ENCODE measurements at places on chromosomes 3 and 15.

- DNase-seq: no peak
These were observed 431.8 kb downstream of the TBL1XR1 start for GRCh38 chr3:176765382-176765900.

DNA sequence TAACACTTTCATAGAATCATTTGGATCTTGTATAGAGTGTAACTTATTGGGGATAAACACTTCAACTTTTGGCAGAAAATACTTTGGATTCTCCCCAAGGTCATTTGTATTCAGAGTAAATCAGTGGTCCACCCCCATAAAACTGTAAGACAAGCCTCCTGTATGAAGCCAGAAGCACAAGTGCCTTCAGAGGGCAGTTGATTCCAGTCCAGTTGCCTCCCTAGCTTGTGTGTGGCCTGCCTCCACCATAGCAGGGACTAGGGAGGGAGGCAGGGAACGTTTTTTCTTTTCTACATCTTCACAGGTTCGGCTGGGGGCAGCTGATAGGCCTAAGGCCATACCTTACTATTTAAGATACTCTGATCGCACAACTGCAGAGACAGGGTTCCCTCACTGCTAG, 11.6 kb downstream of the GORASP1 start:
- DNase-seq: no peak

DNA sequence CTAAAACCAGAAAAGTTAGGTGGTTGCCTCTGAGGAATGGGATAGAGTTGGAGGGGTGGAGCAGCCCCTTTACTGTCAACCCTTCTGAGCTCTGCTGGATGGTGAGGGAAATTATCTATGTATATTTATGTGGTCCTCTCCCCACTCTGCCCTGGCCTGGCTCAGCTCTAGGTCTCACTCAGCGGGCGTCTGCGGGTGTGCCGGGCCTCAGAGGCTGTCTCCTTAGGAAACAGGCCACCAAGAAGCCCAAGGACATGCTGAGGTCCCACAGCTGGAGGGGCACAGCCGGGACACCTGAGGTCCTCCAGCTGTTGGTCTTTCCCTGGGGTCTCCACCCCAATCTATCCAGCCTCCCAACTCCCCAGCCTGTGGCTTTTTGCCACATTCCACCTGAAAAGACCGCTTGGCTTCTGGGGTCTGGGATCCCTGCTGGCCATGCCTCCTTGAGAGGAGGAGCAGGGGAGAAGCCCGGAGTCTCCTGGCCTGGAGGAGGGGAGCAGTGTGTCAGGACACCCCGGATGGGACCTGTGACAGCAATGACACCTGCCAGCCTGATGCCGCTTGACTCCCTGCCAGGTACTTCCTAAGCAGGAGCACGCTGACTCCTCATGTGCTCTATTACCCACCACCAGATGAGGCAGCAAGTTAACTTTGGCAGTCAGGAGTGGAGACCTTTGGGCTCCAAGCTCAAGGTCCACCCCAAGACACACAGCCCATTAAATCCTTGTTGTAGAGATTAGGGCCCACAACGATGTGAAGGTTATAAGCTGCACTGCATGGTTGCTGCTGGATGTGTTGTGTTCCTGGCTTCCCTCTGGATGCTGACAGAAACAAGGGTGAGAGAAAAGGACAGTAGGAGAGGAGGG, at the start of gene SLC28A1:
Gene SLC28A1, plus strand, starts transcription at position 747 of the 866 bp plus-strand sequence. CDS start 3,099 bp downstream, outside the sequence.
- DNase-seq: no peak

- no peak for DNase-seq
These were observed 55.8 kb downstream of the GUCA1C start for GRCh38 chr3:108897883-108898282.

DNA sequence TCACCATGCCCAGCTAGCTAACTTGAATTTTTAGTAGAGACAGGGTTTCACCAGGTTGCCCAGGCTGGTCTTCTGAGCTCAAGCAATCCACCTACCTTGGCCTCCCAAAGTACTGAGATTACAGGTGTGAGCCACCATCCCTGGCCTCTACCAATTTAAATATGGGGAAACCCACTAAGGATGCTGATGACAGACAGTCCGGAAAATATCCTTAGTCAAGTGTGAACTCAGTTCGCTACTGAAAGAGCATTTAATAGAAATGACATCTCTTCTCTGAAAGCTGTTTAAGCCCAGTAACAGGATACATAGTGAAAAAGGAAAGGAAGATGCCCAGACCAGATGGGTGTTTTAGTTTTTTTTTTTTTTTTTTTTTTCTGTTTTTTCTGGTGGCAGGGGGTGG, 7.7 kb upstream of the GRAMD2A start:
- no peak for DNase-seq

GRCh38 chr15:42137461-42138261, 18.8 kb downstream of the PLA2G4F start:
- DNase-seq: no peak

DNA sequence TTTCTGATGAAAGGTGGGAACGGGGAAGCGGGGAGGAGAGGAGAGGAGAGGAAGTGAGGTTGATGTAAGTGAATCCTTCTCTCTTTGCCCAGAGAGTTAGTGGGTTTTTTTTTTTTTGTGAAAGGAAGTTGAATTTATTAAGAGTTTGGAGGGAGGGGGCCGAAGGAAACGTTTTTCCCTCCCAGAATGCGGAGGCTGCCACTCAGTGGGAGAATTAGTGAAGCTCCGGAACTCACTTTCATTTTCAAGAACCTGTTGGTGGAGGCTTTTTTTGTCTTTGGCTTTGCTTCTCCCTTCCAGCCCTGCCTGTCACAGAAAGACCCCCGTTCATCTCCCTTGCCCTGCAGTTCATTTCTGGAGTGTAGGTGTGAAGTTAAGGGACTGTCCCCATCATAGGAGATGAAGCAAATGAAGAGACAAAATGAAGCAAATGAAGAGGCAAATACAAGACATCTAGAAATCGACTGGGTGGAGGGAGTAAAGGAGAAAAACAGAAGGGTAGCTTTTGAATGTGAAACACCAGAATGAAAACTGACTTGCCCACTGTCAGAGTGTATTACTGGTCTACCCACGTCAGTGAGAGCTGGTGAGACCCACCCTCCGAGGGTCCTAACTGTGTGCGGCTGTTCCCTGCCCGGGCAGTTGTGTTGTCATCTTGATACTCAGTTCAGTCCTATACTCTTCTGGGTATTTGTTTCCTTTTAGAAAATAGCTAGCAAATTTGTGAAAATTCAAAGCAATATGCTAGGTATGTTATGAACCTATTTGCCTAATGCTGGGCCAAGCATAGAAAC, 91.5 kb downstream of the ITPR1 start:
- DNase-seq: no peak

DNA sequence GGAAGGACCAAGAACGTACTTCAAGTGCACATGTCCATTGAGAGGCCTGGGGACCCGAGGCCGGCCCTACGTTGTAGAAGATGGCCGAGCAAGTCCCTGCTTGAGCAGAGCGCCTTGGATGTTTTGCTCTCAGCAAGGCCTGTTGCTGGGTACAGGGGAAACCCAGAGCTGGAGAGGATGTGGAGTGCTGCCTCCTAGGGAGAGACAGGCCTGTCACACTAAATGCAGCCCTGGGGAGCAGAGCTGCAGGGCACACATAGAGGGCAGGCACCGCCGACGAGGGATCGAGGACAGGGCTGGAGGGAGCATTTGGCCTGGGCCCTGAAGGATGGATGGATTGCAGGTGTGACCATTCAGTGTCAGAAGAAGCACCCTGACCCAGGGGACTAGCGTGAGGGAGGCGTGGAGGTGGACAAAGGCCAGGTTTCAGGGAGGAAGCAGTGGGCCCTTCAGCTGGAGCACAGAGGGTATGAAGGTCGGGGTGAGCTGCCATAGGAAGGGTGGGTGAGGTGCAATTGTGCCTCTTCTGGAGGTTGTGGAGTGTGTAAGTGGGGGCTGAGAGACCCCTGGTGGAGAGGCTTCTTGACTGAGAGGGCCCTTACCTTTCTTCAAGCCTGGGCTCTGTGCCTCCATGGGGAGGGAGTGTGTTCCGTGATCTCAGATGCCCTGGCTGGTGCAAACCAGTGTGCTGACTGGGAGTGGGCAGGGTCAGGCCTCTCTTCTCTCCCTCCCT, 142.4 kb downstream of the CHDH start:
- no peak for DNase-seq

DNA sequence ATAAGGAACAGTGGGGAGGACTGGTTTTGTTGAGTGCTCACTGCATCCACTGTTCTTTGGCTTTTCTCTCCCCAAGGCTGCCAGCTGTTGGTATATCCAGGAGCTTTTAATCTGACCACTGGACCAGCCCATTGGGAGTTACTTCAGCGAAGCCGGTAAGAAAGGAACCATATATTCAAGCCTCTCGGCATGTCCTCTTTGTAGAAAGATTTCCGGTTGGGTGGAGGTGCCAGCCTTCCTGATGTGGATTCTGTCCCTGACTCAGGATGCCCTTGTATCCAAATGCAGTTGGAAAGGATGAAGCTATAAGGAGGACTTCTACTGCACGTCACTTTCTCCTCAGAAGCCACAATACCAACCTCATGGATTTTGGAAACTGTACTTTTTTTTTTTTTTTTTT, 14.2 kb downstream of the NIT2 start:
- DNase-seq: no peak

GRCh38 chr15:56207711-56208110, 36.0 kb downstream of the RFX7 start:
- DNase-seq: no peak

DNA sequence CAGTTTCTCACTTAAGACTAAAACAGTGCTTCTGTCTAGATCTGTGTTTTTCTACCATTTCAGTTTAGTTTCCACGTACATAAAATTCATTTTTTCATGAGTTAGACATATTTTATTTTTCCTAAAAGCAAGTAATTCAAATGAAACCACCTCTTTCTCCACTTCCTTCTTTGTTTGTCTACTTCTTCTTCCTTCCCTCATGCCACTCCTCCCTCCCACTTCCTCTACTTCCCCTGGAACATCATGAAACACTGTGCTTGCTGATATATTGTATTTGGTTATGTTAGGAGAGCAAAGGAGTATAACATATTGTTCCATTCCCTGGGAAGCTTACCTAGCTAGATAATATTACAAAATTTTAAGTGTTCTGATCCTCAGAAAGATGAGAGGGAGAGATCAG, 36.7 kb upstream of the GOLGA8B start:
- no peak for DNase-seq

DNA sequence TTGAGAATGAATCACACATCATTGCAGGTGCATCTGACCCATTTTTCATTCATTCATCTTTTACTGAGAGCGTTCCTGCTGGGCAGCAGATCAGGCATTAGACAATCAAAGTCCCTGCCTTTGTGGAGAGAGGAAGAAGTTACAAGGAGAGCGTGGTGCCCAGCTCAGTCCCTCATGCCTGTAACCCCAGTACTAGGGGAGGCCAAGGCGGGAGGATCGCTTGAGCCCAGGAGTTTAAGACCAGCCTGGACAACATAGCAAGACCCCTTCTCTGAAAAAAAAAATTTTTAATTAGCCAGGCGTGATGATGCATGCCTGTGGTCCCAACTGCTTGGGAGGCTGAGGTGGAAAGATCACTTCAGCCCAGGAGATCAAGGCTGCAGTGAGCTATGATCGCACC, 35.0 kb upstream of the MEX3B start:
- DNase-seq: no peak

DNA sequence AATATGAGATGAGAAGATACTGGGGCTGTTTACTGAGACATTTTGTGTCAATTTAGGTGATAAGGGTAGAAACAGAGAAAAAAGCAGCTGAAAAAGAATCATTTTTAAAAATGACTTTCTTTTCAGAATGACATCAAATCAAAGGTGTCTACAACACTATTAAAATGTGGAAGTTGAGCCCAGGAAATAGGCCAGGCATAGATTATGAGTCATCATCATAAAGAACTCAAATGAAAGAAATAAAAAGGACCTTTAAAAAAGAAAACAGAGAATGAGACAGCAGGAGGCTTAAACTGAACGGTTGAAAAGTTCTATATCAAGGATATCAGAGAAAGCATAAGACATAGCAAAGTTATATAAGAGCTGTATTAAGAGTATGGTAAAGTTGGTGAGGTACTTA, 442.5 kb downstream of the CNTN6 start:
- no peak for DNase-seq

GRCh38 chr3:140823106-140823505, 118.5 kb upstream of the SLC25A36 start:
- DNase-seq: no peak

GRCh38 chr15:32643907-32644445, 2.5 kb downstream of the SCG5 start:
- DNase-seq: no peak

DNA sequence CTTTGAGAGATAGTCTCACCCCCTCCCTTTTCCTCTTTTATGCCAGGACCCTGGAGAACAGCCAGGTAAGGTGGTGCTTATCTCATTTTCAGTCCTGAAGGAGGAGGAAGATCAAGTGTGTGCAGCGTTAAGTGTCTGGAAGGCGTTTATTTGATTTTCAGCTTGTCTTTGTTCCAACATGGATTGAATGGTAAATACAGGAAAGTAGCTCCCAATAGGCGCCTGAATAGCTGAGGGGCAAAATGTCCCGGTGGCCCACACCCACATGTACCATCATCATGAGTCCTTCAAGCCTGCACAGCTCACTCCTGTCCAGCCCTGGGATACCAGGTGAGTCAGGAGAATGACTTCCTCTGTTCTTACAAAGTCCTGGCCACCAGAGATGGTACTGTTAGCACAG, 73.5 kb downstream of the CEMIP start:
- no peak for DNase-seq

DNA sequence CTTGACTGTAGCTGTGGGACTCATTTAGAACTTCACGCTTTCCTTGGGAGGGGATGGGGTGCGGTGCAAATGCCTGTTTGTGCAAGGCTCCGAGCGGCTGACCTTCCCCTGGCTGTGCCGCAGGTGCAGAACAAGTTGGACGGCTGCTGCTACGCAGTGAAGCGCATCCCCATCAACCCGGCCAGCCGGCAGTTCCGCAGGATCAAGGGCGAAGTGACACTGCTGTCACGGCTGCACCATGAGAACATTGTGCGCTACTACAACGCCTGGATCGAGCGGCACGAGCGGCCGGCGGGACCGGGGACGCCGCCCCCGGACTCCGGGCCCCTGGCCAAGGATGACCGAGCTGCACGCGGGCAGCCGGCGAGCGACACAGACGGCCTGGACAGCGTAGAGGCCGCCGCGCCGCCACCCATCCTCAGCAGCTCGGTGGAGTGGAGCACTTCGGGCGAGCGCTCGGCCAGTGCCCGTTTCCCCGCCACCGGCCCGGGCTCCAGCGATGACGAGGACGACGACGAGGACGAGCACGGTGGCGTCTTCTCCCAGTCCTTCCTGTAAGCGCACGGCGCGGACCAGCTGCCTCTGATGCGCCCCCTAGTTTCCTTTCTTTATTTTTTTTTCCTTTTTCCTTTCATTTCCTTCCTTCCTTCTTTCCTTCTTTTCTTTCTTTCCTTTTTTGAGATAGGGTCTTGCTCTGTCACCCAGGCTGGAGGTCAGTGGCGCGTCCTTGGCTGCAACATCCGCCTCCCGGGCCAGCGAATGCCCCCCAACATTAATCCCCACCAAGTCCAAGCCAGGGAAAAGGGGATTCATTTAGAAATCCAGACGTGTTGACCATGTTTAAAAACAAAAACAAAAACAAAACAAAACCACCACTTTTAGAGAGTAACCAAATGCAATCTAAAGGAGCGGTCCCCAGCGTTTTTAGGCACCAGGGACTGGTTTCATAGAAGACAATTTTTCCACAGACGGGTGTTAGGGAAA, 42.7 kb downstream of the EIF2AK4 start:
- DNase-seq: peak; percentile 13

DNA sequence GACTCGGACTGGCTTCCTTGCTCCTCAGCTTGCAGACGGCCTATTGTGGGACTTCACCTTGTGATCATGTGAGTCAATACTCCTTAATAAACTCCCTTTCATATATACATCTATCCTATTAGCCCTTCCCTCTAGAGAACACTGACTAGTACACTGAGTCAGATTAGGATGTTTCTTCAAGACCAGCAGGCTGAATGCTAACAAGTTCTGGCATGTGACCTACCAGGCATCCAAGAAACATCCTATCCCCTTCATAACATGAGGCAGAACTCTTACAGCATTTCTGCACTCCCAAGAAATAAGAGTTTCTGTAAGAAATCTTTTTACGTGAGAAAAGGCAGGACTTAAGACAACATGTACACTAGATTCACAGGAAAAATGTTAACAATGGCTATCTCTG, 9.3 kb downstream of the CFAP92 start:
- no peak for DNase-seq
